ENCODE measurements at places on chromosomes 16 and 17.
A peak's percentile ranks its signal among the peaks of the same experiment; 100 is the strongest.

DNA sequence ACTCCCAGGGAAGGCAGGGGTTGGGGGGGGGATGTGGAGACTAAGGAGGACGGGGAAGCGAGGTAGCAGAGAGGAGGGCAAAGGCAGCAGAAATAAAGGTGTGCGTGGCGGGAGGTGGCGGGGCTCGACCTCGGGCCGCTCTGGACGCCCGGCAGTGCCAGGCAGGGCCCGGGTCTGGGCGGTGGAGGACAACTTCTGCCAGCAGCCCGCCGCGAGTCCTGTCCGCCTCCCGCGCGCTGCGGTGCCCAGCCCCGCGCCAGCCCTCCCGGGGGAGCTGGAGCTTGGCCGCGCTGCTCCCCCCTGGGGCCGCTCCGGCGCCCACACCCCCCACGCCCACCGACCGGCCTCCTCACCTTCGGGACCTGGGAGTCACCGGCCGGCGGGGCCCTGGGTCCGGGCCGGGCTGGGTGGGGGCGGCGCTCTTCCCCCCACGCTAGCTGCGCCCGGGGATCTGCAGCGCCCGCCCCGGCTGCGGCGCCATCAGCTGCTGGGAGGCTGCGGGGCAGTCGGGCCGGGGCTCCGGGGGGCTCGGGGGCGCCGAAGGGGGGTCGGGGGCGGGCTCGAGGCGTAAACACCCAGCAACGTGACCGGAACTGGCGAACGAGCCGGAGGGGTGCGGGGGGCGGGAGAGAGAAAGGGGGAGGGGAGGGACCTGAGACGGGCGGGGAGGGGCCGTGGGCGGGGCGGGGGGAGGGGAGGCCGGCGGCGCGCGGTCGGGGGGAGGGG, at the start of gene CCDC92B:
Gene CCDC92B, minus strand, starts transcription at position 595 of the 726 bp plus-strand sequence. CDS start 14,507 bp downstream, outside the sequence.
- no peak for DNase-seq

- peak; percentile 60 for DNase-seq
Observed at GRCh38 chr17:57810721-57811637, 38.9 kb downstream of the MRPS23 start.

DNA sequence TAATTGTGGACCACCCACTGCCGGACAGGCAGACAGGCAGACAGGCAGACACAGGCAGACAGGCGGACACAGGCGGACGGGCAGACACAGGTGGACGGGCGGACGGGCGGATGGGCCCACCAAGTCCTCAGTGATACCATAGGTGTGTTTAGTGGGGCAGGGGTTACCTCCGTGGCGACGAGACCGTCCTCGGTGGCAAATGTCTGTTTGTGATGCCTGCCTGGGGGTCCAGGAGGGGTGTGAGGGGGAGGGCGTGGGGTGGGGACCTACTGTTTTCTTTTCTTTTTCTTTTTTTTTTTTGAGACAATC, 76.7 kb downstream of the RTN4RL1 start:
- no peak for DNase-seq

DNA sequence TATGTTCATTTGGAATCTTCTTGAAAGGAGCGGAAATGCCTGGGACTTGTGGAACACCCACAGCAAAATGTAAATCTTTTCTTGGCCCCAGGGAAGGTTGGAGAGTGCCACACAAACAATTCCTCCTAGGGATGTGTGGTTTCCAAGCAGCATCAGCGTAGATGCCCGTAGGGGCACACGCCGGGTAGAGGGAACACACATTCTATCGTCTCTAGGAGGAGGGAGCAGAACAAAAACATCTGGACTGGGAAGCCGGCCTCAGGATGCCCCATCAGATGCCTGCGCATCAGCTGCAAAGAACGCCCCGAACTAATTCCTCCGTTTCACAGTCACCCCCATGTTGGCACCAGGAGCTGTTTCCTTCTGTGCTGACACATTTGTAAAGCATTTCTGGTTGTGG, 357.9 kb upstream of the ZFHX3 start:
- DNase-seq = peak; percentile 70

DNA sequence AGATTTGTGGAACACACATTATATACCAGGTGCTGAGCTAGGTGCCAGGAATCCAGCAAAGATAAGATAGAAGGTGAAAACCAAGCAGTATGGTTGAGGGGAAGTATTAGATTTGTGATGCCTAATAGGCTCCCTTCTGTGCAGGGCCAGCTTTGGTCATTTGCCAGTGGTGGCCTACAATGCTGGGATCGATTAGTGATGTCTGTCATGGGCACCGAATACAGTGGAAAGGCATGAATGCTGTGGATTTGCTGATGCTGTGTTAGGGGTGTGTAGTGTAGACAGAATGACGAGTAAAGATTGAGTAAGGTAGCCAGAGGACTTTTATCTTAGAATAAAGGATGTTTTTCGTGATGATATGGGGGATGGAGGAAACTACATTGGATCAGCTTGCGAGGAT, 48.9 kb downstream of the SNX29 start:
- DNase-seq = no peak

- no peak for DNase-seq
Observed at GRCh38 chr16:48833461-48833860, 223.5 kb upstream of the N4BP1 start.

DNA sequence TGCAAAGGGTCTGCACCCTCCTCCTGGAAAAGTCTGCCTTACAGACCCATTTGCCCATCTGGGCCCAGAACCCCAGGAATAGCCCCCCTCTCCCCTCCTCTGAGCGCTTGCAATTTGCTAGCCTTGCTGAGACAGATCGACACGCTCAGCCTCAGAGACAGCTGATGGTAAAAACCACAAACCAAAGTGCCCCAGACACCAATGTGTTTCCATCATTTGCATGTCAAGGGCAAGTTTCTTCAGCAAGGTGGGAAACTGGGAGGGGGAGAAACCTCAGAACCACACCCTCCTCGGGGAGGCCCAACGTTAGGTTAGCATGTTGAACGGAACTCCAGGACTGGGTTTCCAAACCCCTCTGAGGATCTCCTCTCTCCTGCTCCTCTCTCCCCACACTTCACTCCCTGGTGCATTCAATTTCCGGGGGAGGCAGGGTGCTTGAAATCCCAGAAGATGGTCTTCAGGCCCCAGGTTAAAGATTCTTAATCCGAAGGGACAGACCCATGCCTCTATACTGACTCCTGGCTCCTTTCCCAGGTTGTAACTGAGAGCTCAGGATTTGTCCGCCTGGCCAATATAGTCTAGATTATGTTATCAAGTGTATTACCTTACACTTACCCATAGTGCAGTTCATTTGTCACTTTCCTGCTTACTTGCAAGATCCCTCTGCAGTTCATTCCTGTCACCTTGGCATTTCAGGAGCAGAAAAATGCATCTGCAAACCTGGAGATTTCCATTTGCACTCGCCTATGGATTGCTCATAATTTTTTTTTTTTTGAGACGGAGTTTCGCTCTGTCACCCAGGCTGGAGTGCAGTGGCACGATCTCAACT, 1.3 kb upstream of the CUEDC1 start:
- DNase-seq = no peak

DNA sequence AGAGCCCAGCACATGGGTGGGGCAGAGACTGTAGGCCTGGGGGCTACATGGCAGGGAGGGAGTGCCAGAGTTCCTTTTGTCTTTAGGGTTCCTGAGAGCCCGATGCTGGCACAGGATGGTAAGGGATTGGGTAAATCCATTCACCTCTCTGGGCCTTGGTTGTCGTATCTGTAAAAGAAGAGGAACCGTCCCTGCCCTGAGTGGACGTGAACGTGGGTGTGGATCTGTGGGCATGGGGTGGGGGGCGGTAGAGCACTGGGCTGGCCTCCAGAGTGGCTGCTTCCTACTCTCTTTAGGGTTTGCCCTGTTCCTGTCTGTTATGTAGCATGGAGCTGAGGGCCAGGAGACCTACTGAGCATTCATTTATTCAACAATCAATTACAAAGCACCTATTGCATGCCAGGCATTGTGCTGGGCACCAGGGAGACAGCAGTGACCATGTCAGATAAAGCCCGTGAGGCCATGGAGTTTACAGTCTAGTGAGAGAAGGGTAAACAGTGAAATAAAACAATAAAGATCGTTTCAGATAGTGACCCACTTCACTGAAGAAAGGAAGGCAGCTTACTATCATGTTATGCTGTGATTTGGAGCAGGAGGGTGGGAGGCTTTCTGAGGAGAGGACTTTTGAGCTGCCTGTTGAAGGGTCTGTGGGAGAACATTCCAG, 13.1 kb upstream of the TCAP start:
- no peak for DNase-seq

DNA sequence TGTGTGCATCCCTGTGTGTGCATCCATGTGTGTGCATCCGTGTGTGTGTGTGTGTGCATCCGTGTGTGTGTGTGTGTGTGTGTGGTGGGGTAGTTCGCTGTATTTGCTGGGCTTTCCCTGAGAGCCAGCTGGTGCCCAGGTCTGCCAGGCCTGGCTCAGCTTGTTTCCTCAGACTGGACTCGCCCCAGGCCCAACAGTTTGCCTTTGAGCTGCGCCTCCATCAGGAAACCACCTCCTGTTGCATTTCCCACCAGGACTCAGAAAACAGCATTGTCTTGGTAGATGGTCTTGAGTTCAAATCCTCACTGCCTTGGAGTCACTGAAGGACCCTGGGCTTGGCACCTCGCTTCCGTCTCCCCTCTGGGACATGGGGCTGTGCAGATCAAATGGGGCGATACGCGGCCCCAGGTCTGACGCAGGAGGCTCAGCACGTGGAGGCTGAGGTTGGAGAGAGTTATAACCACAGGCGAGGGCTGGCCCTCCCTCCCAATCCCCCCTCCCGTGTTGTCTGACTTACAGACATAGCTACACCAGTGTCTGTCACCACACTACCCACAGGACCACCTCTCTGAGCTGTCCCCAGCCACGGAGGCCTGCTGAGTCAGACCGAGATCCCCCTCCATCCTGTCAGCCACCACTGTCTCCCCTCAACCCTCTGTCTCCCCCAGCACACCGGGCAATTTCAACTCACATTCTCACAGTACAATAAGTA, 4.7 kb downstream of the ITGAE start:
- DNase-seq = no peak

- no peak for DNase-seq
Observed at GRCh38 chr17:59108400-59109102, 1.9 kb upstream of the TRIM37 start.

DNA sequence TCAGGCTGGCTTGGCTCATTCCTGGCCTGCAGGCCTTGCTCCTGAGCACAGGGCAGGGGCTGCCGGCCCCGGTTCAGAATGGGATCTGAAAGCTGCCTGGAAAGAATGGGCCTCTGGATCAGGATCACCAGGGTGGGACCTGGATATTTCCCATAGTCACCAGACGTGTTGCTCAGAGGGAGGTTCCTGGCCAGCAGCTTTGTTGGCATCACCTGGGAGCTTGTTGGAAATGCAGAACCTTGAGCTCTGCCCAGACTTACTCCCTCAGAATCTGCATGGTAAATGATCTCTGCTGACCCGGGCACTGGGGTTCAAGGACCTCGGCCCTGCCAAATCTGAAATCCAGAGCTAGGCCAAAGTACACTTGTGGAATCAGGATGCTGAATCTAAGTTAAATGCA, 29.5 kb upstream of the MED9 start:
- DNase-seq = no peak

DNA sequence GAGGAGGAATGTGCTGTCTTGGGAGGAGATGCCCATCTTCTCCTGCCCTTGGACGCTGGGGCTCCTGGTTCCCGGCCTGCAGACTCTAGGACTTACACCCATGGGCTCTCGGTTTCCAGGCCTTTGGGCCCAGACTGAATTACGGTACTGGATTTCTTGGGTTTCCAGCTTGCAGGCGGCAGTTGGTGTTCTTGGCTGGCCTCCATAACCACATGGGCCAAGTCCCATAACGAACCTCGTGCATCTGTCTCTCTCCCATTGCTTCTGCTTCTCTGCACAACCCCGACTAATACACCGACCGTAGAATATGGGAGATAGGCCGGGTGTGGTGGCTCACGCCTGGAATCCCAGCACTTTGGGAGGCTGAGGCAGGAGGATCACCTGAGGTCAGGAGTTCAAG, 162.6 kb downstream of the SDK2 start:
- no peak for DNase-seq

GRCh38 chr17:17993366-17993765, 20.7 kb downstream of the DRC3 start:
- peak; percentile 25 for DNase-seq

DNA sequence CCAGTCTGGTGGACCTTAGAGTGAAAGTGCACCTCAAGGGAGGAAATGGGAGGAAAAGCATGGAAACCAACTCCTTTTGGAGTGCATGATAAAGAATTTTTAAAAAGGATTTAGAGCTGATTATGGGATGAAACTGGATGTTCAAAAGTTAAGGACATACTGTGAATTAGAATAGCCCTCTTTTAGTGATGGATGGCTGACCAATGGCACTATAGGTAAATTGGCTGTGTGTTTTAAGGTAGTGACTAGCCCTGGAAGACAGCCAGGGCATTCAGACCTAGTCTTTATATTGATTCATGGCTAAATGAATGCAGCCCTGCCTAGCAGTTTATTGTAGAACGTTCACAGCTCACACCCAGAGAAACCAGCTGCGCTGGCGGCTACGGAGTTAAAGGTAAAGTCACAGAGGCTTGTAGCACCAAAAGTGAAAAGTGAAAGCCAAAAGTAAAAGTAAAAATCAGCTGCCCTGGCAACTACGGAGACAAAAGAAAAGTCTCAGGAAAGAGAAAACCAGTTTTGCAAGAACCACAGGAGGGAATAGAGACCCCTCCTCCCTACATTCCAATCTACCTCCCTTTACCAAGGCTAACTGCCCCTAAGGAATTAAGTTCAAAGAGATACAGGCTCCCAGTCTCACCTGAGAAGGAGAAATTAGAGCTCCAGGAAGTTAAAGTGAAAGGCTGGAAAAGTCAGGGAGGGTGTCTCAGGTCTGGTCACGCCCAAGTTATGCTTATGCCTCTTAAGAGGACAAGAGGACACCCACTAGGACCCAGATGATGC, 21.8 kb downstream of the ACSM1 start:
- no peak for DNase-seq

GRCh38 chr16:85081038-85081437, 31.2 kb downstream of the CIBAR2 start:
- no peak for DNase-seq

- no peak for DNase-seq
Observed at GRCh38 chr17:31778523-31778922, 80.5 kb downstream of the COPRS start.

DNA sequence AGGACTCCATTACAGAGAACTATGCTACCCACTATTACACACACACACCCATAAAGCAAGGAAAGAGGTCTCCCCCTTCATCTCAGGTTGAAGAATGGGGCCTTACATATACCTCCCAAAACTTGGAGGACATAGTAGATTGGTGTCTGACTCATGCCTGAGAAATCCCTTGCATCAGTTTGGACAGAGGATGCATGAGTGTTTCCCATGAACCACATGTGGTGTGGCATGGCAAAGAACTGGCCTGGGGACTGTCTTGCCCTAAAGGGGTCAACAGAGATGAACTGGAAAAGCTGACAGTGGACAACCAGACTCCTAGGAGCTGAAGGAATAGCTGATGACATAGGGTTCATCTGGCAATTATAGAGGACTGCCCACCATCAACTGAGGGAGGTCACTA, 54.0 kb downstream of the DYNLRB2 start:
- peak; percentile 71 for DNase-seq

- no peak for DNase-seq
Observed at GRCh38 chr17:77700165-77700881, 258.2 kb upstream of the TNRC6C start.

All from EL (cell line).